ENCODE measurements at places on chromosomes 11 and 22.

- DNase-seq: no peak
These were observed 55.4 kb downstream of the MED15 start for GRCh38 chr22:20562607-20563465.

DNA sequence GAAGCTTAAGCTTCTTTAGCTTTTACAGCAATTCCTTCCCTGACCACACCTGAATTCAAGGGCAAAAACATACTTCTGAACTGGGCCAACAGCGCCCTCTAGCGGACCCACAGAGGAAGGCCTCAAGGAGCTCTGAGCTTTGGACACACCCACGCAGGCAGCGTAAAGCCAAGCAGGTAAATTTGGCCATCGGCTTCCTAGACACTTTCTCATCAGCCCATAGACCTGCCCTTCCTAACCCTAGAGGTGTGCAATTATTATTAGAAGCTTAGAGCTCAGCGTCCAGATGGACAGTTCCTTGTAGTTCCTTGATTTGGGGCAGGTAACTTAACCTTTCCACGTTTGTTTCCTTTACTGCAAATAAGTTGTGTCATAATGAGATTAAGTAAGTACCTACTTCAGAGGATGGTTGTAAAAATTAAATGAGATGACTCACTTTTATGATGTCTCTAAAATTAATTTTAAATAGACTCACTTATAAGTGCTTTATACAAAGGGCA is 25.7 kb upstream of the HMGXB4 start:
- DNase-seq: peak; percentile 1

DNA sequence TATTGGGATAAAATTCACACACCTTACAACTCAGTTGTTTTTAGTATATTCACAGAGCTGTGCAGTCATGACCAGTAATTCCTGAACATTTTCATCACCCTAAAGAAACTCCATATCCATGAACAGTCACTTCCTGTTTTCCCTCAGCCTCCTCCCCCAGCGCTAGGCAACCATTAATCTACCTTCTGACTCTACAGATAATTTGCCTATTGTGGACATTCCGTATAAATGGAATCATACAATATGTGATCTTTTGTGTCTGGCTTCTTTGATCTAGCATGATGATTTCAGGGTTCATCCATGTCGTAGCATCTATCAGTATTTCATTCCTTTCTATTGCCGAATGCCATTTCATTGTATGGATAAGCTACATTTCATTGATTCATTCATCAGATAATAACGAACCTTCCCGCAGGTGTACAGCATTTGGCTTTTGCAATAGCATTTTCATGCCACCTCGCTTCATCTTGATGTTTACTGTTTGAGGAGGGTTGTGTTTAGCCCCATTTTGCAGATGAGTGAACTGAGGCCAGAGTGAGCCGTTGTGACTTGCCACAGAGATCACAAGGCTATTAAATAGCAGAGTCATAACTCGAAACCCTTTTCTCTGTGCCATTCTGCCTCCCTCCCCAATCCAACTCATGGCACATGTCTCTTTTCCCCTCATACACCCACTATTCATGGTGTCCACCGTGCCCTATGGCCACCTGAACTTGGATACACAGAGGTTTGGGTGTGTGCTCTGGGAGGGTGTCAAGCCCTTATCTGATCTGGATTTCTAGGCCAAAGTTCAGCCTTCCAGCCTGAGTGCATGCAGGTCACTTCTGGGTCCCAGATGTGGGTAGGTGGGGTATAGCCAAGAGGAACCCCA is 11.1 kb upstream of the MYH9 start:
- no peak for DNase-seq

GRCh38 chr11:101840704-101841103 is 74.1 kb upstream of the CEP126 start:
- DNase-seq: no peak

DNA sequence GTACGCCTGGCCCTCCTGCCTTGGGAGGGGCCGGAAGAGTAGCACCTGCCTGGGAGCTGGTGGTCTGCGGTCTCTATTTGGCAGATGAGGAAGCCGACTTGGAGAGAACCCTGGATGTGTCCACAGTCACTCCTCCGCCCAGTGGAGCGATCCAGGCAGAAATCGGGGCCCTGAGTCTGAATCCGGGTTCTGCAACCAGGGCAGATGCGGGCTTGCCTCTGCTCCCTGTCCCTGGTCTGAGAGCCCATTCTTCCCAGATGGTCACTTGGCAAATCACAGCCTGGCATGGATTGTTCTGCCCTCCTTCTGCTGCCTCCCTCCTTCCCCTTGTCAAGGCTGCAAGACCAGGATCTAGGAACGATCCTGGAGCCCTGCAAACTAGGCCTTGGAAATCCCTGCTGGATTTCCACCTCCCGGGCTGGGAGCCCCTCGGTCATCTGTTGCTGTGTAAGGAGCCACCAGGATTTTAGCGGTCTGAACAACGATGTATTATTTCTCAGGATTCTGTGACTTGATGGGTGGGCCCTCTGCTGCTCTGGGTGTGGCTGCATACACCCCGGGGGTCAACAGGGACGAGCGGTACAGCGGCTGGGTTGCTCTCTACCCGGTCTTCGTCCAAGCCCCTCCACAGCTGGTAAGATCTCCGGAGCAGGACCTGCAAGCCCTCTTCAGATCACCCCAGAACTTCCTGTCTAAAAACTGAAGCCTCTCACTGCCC is 2.0 kb upstream of the ASCL2 start:
- DNase-seq: no peak

GRCh38 chr11:63970902-63971301 is 3.5 kb upstream of the COX8A start:
- no peak for DNase-seq

- no peak for DNase-seq
These were observed 1086.3 kb upstream of the CCDC90B start for GRCh38 chr11:84372381-84372950.

DNA sequence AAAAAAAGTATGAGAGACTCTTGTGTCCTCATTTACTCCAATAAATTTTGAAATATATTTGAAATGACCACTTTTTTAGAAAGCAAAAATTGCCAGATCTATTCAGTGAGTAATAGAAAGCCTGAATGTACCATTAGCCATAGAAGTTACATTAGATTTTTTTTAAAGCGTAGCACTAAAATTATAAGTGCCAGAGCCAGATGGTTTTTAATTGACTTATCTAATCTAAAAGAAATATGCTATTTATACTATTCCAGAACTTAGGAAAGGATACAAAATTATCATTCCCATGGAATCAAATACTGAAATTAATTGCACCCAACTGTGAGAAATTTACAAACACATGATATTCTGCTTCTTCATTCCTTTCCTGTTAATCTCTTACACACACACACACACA is 64.4 kb upstream of the SLC17A6 start:
- no peak for DNase-seq

Data from stimulated activated CD8-positive, alpha-beta memory T cell treated with anti-CD3 and anti-CD28 coated beads, Interleukin-7, amount 100 ng/mL, for 1 hour (primary cell).